ENCODE measurements at places on chromosomes 5 and 9.

GRCh38 chr5:162209005-162209605, 141.5 kb downstream of the GABRG2 start:
- peak; percentile 72 for DNase-seq

GRCh38 chr5:67142816-67143215, 53.8 kb downstream of the CD180 start:
- no peak for DNase-seq

GRCh38 chr5:6943197-6944112, 230.2 kb downstream of the TENT4A start:
- no peak for DNase-seq

DNA sequence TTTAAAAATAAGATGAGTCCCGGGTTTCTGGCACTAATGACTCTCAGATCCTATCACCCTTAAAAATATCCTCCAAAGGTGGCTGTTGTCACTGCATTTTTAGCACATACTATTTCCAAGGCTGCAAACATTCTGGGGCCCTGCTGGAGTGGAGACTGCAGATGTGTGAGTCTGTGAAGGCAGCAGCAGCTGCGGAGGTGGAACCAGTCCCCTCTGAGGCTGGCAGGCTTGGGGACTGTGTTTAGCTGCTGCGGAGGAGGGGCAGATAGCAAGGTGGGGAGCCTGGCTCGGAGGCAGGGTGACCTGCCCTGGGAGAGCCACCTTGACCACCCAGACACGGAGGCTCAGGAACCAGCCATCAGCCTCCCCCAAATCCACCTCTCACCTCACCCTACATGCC, 77.0 kb downstream of the C5orf15 start:
- no peak for DNase-seq

GRCh38 chr5:10445352-10445751, 3.7 kb downstream of the ROPN1L start:
- DNase-seq = peak; percentile 44

GRCh38 chr5:175561085-175561484, 82.7 kb downstream of the SFXN1 start:
- no peak for DNase-seq

- peak; percentile 79 for DNase-seq
Measured at GRCh38 chr5:95087816-95088317, 197.0 kb downstream of the MCTP1 start.

- DNase-seq = peak; percentile 98
Measured at GRCh38 chr9:132372177-132373095, 17.6 kb upstream of the SETX start.

DNA sequence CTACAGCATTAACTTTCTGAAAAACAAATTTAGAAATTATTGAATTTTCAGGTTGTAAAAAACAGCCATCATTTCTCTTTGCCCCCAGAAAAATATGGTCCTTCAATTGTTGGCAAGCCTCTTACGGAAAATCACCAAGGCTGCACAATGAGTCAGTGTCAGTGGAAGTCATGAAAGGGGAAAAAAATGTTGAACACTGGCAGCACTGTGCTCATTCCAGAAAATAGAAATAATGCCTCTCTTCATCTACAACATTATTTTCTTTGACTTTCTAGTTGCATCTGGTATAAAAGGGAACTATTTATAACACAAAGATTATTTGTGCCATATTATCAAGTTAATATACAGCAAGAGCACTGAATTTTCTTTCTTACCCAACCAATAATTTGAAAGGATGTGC, 26.7 kb upstream of the STK32A start:
- DNase-seq = no peak

DNA sequence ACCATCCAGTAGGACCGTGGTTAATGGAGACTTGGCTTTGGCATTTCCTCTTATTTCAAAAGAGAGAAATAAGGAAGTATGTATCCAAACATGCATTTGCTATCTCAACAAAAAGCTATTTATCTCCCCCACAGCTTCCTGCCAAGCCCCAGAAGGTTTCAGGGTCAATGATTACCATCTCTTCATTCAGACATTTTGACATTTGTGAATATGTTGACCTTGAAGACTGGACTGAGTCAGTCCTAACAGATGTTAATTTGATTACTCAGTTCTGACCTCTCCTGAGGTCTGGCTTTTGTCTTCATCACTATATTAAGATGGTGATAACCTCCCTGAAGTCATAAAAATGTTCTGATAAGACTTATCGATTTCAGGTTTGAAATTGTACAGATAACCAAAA, 479.4 kb downstream of the AGTPBP1 start:
- peak; percentile 8 for DNase-seq

DNA sequence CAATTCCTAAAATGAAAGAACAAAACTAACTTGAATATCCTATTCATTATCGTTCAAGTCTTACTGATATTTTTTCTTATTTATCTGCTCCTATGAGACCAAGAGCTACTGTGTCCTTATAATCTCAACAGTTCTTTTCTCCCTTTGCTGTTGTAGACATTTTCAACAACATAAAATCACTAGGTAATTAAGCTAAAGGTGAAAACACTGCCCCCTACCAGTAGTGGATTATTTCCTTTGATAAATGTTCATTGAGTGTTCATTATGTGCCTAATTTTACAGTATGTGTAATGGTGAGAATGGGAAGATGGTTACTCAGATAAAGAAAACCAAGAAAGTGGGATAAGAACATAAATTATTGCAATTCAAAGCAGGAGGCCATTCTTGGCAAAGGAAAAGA, 41.4 kb upstream of the PAPPA start:
- DNase-seq = no peak

GRCh38 chr9:127717766-127718165, 1.9 kb downstream of the TTC16 start:
- DNase-seq = no peak

DNA sequence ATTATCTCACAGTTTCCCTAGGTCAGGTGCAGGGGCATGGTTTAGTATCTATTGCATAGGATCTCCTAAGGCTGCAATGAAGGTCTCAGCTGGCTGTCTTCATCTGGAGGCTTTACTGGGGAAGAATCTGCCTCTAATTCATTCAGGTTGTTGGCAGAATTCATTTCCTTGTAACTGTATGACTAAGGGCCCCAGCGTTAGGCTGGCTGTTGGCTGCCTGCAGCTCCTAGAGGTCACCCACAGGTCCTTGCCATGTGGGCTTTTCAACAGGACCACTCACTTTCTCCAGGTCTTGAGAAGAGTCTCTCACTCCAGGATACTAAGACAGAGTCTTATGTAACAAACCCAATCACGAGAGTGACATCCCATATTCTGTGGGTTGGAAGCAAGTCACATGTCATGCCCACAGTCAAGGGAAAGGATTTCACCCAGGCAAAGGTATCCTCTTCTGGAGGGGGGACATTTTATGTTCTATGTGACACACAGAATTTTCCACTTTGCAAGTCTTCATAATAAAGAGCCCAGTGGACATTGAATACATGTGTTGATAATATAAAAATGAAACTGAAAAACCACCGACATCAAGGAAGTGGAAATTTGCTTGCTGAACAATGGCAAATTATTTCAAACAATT, 38.2 kb downstream of the HMHB1 start:
- no peak for DNase-seq

- no peak for DNase-seq
Measured at GRCh38 chr9:16450578-16450977, 419.9 kb downstream of the BNC2 start.

DNA sequence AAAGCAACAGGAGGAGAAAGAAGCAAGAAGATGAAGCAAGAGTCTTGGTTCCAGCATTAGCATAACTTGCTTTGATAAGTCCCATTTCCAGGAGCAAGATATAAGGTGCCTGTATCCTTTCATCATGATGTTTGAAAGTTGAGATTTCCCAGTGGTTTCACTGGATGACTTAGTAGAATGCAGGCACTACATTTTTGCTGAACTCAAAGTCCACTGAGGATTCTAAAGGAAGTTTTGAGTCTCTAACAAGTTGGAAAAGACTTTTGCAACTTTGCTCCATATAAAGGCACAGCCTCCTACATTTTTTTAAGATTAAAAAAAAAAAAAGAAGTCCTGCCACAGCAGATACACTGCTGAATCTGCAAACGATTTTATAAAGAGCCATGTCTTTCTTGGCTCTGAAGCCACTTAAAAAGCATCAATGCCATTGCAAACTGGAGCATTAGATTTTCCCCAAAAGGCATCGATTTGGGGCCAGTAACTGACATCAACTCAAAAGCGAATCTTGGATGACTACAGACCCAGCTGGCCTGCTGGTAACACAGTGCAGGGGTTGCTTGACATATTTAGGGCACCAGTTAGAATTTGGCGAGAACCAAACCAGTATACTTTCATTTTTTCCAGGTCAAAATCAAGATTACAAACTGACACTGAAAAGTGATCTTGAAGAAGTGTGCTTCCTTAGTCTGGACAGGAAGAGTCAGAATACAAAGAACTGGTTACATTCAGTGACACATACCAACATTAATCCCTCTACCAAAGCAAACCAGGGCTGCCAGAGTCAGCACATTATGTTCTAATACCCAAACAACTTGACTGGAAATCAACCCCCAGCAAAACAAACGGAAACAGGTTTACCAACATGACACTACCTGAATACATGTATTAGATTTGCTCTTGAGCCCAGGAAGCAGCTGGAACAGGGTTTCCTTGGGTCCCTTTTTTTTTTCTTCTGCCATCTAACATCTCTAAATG, 39.1 kb upstream of the KCNV2 start:
- DNase-seq = no peak

DNA sequence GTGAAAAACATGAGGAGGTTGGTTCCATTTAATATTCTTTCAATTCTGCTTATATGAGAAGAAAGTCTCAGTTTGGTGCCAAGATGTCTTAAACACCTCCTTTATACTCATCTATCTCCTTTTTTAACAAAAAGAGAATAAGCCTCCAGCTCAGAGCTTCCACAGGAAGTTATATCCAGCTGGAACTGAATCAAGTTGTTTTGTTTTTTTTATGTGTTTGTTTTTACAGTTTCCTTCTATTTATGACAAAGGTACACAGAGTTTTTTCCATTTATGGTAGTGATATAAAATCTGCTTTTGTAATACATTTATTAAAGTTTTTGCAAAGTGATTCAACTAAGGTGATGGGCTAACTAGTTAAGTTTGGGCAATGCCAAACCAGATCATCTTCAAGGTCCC, 10.4 kb downstream of the SPARC start:
- no peak for DNase-seq

DNA sequence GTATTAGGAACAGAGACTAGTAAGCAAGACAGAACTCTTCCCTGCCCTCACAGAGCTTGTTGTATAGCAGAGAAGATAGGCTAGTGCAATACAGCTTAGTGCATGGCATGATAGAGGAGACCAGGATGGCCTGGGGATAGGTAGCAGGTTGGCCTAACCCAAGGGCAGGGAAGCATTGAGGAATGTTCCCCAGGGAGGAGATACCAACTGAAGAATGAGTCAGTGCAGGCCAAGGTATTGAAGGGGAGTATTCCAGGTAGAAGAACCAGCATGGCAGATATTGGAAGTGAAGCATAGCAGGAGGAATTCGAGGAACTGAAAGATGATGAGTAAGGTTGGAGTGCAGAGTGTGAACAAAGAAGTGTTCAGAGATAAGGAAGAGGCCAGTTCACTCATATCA, 138.6 kb upstream of the DHFR start:
- no peak for DNase-seq

GRCh38 chr5:157546456-157547100, 29.0 kb downstream of the ADAM19 start:
- DNase-seq = no peak

DNA sequence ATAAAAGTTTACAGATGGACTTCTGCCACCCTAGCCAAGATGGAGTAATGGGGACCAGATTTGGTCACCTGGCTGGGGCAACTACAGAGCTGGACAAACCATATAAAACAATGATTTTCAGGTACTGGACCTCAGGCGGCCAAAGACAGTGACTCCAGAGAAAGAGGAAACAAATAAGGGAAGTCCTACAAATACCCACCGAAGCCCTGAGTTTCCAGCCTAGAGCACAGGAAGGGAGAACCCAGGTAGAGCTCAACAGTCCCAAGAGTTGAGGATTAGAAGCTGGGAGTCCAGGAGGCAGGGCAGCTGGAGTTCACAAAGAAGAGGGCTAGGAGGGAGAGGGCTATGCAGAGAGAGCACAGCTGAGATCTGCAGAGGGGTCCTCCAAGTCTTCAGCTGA, 106.7 kb upstream of the NR5A1 start:
- peak; percentile 33 for DNase-seq

- peak; percentile 17 for DNase-seq
Measured at GRCh38 chr5:43121913-43122484, 1.3 kb downstream of the ZNF131 start.

DNA sequence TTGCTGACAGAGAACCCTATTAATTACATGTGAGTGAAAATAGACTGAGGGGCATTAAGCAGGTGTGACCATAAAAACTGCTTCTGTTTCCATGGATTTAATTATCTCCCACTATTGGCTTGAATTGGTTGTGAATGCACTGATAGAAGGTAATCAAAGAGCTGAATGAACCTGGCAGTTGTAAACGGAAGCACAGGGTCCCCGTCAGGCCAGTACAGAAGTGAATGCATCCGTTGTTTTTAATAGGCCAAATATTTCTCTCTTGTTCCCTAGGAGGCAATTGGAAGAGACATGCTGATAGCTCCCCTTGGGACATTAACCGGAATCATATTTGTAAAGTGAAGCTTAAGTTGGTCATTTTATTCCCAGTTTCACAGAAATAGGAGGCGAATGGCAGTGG, 147.0 kb downstream of the CAVIN4 start:
- DNase-seq = no peak

Data from common myeloid progenitor, CD34-positive (primary cell).